ENCODE measurements at places on chromosomes 6 and 20.
A peak's percentile ranks its signal among the peaks of the same experiment; 100 is the strongest.

DNA sequence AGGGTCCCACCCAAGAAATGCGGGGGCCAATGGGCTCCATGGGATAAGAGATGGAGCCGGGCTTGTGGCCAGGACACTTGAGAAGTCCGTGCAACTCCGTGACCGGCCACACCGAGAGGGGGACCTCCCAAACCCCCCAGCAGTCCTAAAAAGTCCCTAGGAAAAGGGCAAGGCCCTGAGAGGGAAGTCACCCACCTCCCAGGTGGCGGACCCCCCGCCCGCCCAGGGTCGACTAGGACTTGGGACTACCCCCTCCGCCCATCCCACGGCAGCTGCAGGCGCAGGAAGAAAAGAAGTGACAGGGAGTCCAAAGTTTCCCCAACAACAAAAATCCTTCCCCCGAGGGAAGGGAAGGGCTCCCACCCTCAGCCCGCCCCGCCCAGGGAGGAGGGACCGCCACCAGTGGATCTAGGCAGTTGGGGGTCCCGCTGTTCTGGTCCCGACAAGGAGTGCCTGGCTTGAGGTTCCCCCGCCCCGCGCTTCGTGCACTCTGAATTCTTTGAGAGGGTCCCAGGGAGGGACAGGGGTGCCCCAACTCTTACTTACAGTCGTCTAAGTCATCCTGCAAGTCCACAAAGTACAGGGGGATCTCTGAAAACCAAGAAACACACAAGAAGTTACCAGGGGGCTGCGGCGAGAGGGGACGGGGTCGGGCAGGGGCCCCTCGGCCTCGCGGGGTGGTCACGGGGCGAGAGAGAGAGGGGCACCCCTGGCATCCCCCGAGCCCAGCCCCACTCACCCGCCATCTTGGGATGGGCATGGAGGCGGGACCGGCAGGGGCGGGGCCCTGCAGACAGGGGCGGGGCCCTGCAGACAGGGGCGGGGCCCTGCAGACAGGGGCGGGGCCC lies 611 bp upstream of the RAB22A start:
- DNase-seq: no peak

DNA sequence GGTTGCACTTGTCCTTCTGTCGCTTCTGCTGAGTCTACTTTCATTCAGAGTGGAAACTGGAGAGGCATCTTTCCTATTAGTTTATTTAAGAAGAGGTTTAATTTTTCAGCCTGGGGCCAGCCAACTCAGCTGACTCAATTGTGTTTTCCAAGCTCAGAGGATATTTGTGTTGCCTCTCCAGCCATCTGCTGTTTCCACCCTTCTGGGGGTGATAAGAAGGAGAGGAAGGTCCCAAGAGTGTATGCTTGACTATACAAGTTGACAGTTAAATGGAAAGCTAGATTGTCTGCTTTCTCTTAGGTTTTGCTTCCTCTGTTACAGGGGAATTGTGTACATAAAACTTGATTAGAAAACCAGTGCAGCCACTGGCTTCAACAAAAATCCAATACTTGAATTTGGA lies 3.0 kb downstream of the PSMF1 start:
- no peak for DNase-seq

DNA sequence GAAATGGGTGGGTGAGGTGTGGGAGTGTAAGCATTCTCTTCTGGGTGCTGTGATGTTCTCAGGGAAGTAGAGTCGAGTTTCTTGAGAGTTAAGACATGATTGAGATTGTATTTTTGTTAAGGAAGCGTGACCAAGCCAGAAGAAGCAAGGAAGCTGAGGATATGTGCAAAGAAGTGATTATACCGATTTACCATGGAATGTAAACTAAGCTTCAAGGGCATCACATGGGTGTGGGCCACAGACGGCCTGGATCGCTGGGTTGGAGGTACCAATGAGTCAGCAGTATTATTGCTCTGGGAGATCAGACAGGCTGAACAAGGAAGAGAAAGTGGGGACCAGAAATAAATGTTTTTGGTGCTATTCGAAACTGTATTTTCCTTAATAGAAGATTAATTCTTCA lies 184.1 kb upstream of the GMDS start:
- DNase-seq: no peak

DNA sequence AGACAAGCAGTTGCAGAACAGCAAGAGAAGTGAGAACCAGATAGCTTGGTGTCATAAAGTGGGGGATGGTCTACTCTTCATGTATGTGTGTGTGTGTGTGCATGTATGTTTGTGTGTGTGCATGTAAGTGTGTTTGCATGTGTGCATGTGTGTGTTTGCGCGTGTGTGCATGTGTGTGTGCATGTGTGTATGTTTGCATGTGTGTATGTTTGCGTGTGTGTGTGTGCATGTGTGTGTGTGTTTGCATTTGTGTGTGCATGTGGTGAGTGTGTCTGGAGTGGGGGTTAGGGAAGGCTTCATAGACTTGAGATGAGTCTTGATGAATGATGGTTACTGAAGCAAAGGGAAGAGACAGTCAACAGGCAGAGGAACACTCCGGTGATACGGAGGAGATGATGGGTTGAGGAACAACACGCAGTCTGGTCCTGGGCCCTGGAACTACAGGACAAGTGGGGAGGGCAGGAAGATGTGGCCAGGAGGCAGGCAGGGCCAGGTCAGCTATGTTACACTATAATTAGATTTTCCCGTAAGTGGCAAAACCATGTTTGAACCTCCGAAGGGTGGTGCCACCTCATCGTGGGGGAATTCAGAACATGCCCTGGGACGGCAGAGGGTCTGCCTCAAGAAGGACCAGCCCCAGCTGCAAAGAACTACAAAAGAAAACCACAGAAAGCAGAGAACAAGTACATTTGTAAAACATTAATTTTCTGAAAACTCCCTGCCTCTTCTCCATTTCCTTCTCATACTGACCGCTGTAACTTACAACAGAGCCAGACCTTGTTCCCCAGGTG lies 38.7 kb upstream of the PDE10A start:
- DNase-seq: no peak

- no peak for DNase-seq
Observed at GRCh38 chr20:38296433-38296832, 7.5 kb upstream of the BPI start.

DNA sequence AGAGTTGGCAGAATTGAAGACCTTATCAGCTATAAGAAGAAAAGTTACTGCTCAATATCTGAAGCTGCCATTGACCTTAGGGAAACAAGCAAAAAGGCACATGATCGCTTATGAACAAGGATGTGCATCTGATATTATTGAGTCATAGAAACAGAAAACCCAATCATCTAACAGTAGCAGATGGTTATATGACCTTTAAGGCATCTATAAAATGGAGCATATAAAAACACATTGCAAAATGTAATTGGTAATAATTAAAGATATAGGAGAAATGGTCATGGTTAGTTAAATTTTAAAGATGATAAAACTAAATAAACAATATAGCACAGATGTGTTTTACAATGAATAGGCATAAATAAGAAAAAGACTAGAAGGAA lies 260.1 kb upstream of the TAB2 start:
- no peak for DNase-seq

GRCh38 chr6:168239044-168239773 lies 80.4 kb downstream of the DACT2 start:
- no peak for DNase-seq

- peak; percentile 35 for DNase-seq
Observed at GRCh38 chr20:36541768-36542488, 609 bp downstream of the MYL9 start.

GRCh38 chr6:125804264-125804663 lies 13.5 kb downstream of the NCOA7 start:
- DNase-seq: no peak

- no peak for DNase-seq
Observed at GRCh38 chr6:9405825-9406224, 970.5 kb upstream of the SLC35B3 start.

DNA sequence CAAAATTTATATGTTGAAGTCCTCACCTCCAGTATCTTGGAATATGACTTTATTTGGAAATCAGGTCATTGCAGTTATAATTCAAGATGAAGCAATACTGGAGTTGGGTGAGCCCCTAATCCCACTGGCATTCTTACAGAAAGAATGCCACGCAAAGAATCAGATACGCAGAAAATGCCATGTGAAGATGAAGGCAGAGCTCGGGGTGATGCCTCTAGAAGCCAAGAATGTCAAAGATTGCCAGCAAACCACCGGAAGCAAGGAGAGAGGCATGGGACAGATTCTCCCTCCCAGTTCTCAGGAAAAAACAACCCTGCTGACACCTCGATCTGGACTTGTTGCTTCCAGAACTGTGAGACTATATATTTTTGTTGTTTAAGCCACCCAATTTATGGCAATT lies 273.4 kb upstream of the CITED2 start:
- no peak for DNase-seq

- DNase-seq: no peak
Observed at GRCh38 chr20:56487216-56487615, 18.8 kb downstream of the RTF2 start.

GRCh38 chr20:4041748-4042411 lies 26.5 kb upstream of the RNF24 start:
- no peak for DNase-seq

DNA sequence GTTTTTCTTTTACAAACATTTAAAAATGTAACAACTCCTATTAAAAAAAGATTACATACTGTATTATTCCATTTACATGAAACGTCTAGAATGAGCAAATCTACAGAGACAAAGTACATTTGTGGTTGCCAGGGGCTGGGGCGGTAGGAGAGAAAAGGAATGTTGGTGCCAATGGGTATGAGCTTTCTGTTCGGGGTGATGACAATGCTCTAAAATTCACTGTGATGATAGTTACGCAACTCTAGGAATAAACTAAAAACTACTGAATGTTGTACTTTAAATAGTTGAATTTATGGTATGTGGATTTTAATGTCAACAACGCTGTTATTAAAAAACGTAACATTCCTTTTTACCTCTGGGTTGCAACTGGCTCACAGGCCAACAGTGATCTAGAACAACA lies 211.1 kb downstream of the GMDS start:
- no peak for DNase-seq

DNA sequence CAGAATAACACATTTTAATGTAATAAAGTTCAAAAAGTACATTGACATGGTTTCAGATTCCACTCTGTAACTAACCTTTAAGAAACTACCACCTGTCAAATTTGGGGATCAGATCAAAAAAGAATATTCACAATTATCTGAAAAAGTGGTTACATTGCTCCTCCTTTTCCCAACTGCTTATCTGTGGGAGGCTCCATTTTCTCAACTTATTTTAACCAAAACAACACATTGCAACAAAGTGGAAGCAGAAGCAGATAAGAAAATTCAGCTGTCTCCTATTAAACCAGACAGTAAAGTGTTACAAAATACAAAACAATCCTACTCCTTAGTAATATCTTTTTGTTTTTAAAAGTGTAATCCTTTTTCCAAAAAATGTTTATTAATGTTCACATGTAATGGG lies 61.4 kb downstream of the PDSS2 start:
- DNase-seq: no peak

DNA sequence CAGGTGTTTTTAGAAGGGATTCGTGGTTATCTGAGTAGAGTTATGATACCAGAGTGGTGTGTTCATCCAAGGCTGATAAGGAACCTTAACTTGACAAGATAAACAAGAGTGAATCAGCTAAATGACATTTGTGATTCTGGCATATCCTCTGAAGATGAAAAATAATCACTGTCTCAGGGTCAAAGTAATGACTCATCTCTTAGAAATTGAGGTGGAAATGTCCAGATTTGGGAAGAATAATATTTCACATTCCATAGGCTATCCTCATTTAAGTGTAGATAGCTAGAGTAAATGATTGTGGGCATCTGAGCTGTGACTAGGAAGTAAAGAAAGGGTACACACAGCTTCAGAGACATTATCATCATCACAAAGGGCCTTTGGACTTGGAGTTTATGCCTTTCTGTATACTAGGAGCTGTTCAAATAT lies 255.7 kb downstream of the GJA1 start:
- DNase-seq: no peak

- no peak for DNase-seq
Observed at GRCh38 chr6:97586344-97586743, 303.3 kb upstream of the MMS22L start.

DNA sequence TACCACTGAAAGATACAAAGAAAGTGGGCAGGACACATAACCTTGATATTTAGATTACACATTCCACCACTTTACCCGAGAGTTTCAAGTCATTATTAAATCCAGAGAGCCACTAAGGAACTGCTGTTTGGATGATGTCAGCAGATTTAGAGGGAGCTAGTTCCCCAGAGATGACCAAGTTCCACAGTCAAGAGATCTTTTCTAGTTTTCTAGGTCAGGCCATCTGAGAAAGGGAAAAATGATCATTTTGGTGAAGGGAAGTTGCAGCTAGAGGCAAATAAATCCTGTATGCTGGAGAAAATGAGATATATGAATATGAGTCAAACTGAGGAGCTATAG lies 147.8 kb downstream of the HS3ST5 start:
- no peak for DNase-seq

DNA sequence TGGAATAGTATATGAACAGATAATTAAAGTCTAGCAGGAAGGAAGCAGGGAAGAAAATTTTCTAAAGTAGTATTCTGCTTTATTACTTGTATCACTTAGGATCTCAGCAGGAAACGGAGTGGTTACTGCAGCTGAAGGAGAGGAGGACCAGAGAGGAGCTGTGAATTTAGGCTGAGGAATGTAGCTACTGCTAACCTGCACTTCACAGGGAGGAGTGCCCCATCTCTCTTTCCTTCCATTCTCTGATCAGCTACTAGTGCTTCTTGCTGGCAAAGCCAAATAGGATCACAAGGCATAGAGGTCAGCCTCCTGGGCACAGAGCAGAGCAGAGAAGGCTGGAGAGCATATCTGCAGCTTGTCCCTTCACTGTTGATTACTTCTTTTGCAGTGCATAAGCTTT lies 205.3 kb upstream of the ASCC3 start:
- DNase-seq: no peak

- DNase-seq: no peak
Observed at GRCh38 chr6:53347250-53347920, 1.4 kb downstream of the ELOVL5 start.

DNA sequence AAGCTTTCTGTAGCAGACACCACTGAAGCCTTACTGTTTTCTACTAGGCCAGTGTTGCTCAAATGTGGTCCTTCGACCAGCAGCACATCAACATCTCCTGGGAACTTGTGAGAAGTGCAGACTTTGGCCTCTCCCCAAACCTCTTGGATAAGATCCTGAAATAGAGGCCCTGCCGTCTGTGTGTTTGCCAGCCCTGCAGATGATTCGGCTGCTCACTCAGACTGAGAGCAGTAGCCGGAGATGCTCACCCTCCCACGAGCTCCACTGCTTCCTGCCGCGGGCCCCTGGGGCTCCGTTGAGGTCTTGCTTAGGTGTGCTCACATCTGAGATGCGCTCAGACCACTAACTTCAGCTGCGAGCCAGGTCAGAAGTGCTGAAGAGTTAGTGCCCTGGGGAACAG lies 129.5 kb upstream of the SSTR4 start:
- DNase-seq: no peak

DNA sequence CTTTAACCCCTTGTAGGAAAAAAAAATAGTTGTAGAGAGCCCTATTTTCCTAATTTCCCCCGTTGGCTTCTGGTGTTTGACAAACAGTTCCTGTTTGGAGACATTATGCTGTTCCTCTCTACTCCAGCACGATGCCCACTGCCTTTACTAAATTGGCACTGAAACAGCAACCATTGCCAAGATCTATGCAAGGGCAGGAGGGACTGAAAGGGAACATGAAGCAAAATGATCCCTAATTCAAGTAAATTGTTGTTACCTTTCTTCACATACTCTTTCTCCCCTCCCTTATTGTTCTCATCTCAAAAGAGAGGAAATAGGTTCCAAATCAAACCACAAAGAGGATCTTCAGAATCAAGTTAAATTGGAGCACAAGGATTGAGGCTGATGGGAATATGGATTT lies 764.1 kb upstream of the MMS22L start:
- DNase-seq: no peak

GRCh38 chr20:37071481-37071911 lies 24.3 kb downstream of the RBL1 start:
- DNase-seq: no peak
